ENCODE measurements at places on chromosomes 4 and X.

DNA sequence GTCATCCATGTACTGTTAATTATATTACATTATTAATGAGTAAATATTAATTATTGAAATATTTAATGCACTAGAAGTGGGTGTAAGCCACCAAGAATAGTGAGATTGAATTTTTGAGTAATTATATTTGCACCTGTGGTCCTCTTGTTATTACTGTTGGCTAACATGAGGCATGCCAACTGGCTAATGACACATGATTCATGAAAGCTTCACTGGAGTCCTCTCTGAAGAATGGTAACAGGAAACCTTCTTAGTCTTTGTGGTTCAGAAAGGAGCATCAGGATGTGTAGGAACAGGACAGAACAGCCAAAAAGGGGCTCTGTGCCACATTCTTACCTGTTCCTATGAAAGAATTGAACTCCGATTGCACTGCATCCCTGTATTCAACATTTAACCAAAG, 65.2 kb downstream of the SLC4A4 start:
- DNase-seq: no peak

DNA sequence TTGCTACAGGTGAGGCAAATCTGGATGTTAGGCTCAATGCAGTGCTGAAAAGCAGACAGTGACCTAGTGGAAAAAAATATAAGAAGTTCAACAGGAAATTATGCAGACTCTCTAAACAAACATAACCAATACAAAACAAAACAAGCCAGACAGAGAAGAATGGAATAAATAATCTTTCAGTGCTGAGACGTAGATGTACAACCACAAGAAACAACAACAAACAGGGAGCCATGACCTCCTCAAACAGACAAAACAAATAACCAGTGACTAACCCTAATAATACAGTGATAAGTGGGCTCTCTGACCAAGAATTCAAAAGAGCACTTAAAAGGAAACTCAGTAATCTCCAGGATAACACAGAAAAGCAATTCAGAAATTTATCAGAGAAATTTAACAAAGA, 239.3 kb downstream of the SLC39A8 start:
- no peak for DNase-seq

GRCh38 chr4:186829740-186830449, 106.2 kb upstream of the FAT1 start:
- DNase-seq: peak; percentile 54

GRCh38 chr4:175246941-175247340, 328.8 kb downstream of the ADAM29 start:
- DNase-seq: no peak

DNA sequence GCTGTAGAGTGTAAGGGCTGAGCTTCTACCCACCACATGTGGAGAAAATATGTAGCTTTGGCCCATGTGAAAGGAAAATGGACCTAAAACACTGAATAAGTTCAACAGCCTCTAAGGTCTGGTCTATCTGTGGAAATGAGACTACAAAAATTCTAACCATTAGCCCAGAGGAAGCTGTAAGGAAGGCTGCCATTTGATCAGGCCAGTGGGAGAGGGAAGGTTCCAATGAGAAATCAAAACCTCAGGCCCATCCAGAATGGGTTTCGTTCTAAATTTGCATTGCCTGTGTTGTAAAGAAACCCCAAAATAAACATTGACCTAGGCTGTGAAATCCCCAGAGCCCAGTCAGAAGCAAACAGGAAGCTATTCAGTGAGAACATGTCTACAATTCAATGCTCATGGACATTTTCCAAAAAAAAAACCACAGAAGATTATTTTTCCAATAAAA, 320.4 kb upstream of the SLC7A11 start:
- peak; percentile 45 for DNase-seq

DNA sequence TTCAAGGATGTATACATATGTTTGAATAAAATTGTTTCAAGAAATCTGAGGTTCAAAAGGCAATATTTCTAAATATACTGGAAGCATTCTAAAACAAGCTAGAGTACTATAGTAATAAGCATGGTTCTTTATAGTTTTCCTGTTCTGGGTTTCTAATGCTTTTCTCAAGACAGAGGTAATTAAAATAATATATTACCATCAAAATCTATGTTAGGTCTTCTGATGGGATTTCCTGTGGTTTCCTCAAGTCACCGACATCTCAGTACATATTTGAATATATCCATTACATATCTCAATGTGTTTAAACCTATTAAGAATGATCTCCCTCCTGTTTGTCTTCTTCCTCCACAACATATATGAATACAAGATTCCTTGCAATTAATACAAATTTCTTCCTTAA, 25.6 kb downstream of the ARSJ start:
- DNase-seq: no peak

GRCh38 chrX:84118769-84119168, 69.2 kb downstream of the RPS6KA6 start:
- no peak for DNase-seq

DNA sequence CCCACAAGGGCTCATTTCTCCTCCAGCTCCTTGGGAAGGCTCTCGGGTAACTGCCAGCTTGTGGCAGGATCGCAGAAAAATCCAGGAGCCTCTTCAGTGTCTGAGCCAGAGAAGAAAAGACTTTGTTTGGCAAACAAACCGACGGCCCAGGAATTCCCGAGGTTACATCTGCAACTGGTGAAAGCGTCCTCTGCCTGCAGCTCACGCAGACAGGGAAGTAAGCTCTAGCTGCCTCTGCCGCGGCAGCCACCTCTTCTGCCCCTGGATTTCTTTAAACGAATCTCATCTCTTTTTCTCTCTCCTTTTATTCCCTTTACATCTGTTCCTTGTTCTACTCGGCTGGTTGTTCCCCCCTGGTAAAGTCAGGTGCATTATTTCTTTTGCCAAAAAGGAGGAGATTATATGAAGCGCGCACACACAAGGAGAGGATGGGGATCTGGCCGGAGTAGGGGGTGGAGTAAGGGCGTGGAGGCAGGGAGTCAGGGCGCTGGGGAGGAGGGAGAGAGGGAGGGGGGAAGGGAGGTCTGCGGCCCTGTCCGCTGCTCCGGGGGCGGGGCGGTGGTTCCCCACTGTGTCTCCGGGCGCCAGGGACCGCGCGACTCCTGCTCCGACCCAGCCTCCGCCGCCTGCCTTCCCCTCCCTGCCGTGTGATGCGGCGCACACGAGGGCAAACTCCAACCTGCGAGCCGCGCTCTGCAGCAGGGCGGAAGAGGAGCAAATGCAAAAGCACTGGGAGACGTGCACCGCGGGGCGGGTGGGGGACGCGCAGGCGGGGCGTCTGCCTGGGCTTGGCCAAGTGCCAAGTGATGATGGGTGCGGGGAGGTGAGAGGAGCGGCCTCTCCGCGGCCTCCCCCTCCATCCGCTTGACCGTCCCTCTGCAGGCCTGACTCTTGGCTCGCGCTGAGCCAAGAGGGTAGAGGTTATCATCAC, at the start of gene DCHS2:
Gene DCHS2 (minus strand): TSS at position 459 of the 931 bp plus-strand sequence. CDS start 444 bp downstream, at position 15.
- no peak for DNase-seq

- no peak for DNase-seq
Observed at GRCh38 chr4:38803833-38804653, 548 bp downstream of the TLR1 start.

DNA sequence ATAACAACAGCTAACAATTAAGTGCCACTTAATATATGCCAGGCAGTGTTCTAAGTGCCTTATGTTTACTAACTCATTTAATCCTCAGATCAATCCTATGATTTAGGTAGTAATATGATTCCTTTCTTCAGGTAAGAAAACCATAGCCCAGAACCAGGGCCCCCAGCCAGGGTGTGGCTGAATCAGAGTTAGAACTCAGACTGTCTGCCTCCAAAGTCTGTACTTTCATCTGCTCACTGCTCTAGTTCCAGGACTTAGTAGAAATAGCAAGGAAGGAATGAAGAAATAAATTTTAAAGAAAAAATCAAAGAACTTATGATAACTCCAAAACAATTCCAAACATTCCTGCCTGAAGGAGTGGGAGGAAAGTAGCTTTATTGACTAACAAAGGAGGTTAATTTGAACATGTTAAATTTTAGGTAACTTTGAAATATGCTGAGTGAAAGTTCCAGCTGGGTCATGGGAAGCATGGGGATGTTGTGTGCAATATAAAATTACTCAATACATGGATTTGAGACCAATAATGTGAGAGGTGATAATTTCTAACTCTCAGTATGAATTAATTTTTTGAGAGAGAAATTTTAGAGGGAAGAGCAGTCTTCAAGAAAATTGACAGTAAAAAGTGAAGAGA, 8.8 kb upstream of the ADH1C start:
- DNase-seq: no peak

DNA sequence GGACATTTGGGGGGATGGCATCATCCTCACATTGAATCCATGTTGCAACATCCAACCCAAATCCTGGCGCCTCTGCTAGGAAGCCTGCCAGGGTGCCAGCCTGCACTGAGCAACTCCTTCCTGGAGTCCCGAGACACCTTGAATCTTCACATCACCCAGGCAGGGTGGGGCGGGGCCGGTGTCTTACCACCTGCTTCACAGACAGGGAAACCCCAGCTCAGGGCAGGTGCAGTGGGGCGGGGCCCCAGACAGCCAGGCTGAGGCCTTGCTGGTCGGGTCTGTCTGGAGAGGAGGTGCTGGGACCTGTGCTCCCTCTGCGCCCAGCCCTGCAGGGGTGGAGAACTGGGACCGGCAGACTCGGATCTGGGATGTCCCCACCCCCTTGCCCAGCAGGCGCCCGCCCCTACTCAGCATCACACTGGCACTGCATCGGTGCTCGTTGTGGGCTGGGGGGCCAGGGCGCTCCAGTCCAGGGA, 31.5 kb upstream of the HTRA3 start:
- no peak for DNase-seq

GRCh38 chrX:138026211-138026610, 460.3 kb downstream of the ZIC3 start:
- DNase-seq: no peak

DNA sequence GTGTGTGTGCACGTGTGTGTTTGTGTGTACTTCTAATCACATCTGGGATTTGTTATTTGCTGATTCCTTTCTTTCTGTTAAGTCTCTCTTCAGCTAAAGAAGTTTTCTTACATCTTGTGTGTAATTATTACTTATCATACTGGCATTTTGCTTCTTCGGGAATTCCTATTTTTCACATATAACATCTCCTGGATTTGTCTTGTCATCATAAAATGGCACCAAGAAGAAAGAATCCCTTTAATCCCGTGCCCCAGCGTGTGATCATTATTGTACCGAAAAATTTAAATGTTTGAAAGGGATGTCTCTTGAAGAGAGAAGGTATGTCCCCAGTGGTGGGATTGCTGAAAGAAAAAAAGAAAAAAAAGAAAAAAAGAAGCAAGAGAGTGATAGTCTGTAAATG, 72.3 kb downstream of the ZFX start:
- DNase-seq: no peak

DNA sequence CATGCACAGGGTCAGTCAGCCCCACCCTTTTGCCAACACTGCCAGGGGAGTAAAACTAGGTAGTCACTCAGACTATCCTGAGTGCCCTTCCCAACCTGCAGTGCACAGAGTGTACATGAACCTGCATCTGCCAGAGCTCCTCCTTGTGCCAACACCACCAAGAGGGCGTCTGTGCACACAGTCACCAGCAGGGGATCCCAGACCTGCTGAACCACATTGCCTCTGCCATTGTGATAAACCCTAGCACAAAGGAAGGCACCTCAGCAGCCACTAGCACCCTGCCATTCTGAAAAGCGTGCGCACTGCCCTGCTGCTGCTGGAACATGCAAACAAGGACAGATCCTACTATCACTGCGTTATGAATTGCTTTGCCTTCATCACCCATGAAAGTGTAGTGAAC, 247.8 kb upstream of the POU3F4 start:
- DNase-seq: no peak

- no peak for DNase-seq
Observed at GRCh38 chr4:9949573-9949972, 71.7 kb downstream of the SLC2A9 start.

- DNase-seq: no peak
Observed at GRCh38 chrX:70907900-70908299, 611 bp downstream of the TEX11 start.

- DNase-seq: no peak
Observed at GRCh38 chr4:168177546-168178149, 85.3 kb downstream of the ANXA10 start.

- DNase-seq: no peak
Observed at GRCh38 chrX:68443155-68443868, 10.0 kb upstream of the OPHN1 start.

GRCh38 chrX:98380556-98380955, 1496.8 kb downstream of the RPA4 start:
- no peak for DNase-seq

DNA sequence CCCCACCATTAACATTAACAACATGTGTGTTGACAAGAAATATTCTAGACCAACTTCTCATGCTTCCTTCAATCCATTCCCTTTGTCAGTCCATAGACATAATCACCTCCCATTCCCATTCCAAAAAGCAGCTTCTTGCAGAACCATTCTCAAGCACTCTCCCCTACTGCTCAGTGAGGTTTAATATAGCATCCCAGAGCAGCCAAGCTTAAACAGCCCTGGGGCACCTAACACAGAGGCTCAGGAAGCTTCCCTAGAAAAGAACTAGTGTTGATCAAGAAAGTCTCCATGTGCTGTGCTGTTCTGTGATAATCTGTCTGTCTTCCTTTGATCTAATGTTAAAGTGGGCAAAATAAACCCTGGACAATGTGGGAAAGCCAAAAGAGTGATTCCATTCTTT, 174.2 kb upstream of the NOCT start:
- no peak for DNase-seq

DNA sequence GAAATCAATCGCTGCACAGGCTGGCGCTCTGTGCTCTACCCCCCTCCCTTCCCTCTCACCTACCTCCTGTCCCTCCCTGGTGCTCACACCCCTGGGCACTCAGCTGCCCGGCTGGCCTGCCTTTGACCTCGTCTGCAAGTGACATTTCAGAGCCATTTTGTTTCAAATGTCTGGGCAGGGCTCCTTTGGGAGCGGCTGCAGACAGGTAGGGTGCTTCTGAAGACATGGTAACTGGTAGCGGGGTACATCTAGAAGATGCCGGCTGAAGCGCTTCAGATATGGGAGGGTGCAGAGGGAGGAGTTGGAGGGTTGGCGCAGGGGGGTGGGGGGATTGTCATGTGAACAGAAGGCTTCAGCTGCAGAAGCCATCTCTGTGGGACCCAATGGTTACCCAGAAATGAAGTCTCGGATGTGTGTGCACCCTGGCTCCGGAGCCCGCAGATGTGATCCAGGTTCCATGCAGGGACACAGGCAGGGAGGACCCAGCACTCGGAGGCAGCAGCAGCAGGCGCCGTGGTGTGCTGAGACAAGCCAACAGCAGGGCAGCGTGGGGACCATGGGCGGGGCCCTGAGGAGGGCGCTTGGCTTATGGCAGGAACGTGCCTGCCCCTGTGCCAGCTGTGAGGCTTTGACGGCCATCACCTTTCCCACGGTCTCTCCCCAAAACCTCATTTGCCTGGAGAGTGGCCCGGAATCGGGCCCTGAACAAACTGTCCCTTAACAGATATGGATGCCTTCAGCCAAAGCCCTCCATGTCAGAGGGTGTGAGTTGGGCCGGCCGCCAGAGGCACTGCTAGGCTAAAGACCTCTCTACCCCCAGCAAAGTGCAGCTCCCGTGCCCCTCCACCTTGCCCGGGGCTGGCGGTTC, 7.6 kb upstream of the DUSP9 start:
- no peak for DNase-seq

GRCh38 chr4:158613046-158613445, 58.6 kb downstream of the C4orf46 start:
- DNase-seq: no peak

GRCh38 chr4:73868206-73869129, 725 bp upstream of the CXCL1 start:
- no peak for DNase-seq

- peak; percentile 50 for DNase-seq
Observed at GRCh38 chr4:3346146-3346545, 53.3 kb downstream of the RGS12 start.

- no peak for DNase-seq
Observed at GRCh38 chr4:122034619-122035018, 82.8 kb upstream of the TRPC3 start.

GRCh38 chrX:3527166-3527565, 180.7 kb upstream of the MXRA5 start:
- no peak for DNase-seq

Measured in AG09309 (cell line).